Brain (organoid and tissue), 16 donors: ENCODE measurements at places on chromosomes 12 and 14.

- no peak for DNase-seq
Measured at GRCh38 chr12:79414252-79414651, 276.5 kb downstream of the PAWR start.

- no peak for DNase-seq
Measured at GRCh38 chr12:114221136-114221833, 184.7 kb downstream of the TBX5 start.

GRCh38 chr12:25644979-25645378 lies 91.9 kb upstream of the LMNTD1 start:
- peak; percentile 33 for DNase-seq

DNA sequence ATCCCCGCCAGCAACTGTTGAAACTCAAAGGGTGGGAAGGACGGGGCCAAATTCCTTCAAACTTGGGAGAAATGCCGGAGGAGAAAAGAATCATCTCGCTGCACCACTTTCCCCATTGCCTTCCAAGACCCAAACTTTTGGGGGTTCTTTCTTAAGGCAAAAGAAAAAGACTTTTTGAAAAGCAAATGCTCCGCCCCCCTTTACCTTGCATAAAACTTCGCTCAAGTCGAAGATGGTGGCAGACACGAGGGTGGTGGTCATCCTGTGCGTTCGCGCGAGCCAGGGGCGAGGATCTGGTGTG lies 239 bp downstream of the ZFP36L1 start:
- DNase-seq: no peak

DNA sequence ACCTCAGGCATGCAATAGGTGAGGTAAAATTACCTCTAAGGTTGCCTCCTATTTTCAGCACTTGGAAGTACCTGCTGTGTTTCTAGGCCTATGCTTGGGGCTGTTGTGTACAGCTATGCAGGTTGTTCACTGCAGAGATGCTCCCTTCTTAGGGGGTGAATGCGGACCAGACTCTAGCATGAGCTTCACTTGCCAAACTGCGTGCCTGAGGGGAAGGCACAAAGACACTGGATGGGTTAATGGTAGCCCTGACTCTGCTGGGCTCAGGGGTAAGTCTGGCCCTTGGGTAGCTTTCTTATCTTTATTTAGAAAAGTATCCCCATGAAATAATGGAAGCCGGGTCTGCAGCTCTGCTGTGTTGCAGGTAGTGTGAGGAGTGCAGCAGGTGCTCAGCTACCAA lies 35.7 kb downstream of the B4GALNT3 start:
- DNase-seq: no peak

- DNase-seq: no peak
Measured at GRCh38 chr14:71071042-71071441, 163.8 kb downstream of the PCNX1 start.

GRCh38 chr12:90964616-90965015 lies 9.6 kb upstream of the CCER1 start:
- DNase-seq: no peak

GRCh38 chr12:77751939-77752338 lies 78.8 kb upstream of the NAV3 start:
- no peak for DNase-seq

GRCh38 chr12:26177283-26177682 lies 18.1 kb upstream of the SSPN start:
- no peak for DNase-seq
